Activated naive CD8-positive, alpha-beta T cell treated with anti-CD3 and anti-CD28 coated beads, Interleukin-2, amount 50 U/mL, for 24 hours (primary cell): ENCODE measurements at places on chromosomes 6 and 20.

- no peak for DNase-seq
Measured at GRCh38 chr6:169022079-169022478, 231.6 kb downstream of the THBS2 start.

- DNase-seq, result no peak
Measured at GRCh38 chr20:32433311-32434021, 75.3 kb downstream of the ASXL1 start.

- no peak for DNase-seq
Measured at GRCh38 chr6:76697585-76697984, 625.1 kb upstream of the IMPG1 start.

GRCh38 chr6:26569433-26569764 is 27.4 kb upstream of the ABT1 start:
- no peak for DNase-seq

DNA sequence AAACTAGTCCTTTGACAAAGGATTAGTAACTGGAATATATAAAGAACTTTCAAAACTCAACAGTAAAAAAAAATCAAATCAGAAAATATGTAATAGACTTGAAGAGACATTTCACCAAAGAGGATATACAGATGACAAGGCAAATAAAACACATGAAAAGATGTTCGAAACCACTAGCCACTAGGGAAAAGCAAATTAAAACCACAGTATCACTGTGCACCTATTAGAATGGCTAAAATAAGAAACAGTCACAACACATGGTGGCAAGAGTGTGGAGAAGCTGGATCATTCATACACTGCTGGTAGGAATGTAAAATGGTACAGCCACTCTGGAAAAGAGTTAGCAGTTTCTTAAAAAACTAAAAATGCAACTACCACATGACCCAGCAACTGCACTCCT is 14.9 kb downstream of the ZBTB2 start:
- DNase-seq, result no peak

DNA sequence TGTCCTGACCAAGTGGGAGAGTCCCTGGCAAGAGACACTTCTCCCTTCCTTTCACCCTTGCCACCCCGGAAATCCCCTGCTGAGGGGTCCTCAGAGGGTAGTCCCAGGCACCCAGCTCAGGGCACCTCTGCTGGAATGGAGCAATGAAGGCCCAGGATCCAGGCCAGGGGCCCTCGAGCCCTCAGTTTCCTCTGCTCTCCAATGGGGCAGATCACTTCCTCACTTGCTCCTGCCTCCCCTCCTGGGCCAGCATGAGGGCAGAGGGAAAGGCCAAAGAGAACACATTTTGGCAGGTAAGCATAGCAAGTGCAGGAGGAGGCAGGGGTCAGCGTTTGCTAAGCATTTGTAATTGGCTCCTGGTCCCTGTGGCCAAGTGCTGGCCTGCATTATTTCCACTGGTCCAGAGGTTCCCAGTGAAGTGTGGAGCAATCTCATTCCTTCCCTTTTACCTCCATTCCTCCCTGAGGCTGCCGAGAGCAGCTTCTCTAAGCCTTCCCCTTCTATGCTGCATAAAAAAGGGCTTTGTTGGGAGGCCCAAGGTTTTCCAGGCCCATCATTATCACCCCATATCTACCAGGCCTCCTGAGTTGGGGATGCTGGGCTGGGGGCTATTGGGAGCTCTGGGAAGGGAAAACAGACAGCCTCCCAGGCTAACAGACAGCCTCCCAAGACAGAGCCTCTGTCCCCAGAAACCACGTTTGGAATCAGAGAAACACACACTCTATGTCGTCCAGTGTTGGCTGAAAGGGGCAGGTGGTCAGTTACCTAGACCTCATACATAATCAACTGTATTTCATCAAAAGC is 28.8 kb upstream of the VEGFA start:
- DNase-seq, result no peak

DNA sequence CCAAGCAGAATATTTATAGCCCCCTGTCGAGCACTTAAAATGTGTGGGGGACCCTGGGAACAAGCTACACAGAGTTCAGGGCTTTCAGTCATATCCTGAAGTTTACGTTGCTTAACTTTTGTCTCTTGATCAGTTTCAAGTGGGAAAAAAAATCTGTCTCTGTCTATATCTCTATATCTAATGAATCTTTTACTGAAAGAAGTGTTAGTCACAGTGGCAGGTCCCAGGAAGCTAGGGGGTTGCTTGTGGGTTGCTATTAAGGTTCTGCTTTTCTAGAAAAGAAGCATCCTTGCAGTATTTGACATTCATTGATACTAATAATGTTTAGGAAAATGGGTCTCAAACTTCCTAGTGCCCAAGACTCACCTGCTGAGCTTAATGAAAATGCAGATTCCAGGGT is 76.7 kb upstream of the CLDN20 start:
- DNase-seq, result no peak

- no peak for DNase-seq
Measured at GRCh38 chr6:127403636-127404035, 55.6 kb downstream of the KIAA0408 start.

GRCh38 chr6:26543953-26544352 is 5.8 kb downstream of the HMGN4 start:
- DNase-seq, result no peak

- no peak for DNase-seq
Measured at GRCh38 chr6:43709654-43710303, 22.2 kb upstream of the MRPS18A start.
